Esophagus squamous epithelium (tissue), 5 donors: ENCODE measurements at places on chromosomes 13 and 19.

DNA sequence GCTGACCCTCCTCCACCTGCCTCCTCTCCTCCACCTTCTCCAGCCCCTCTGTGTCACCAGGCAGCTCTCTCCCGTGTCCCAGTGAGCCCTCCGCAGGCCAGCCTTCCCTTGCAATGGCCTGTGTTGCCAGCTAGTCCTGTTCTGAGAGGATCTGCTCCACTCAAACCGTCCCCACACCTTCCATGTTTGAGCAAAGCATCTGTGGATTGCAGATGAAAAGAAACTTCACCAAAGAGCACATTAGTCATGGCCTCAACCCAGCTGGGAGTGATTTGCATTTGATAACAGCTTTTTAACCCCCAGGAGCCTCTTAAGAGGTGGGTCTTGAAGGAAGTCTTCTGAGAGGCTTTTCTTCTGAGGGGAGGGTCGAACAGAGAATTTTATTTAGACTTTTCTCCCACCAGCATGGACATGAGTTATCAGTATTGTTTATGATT, 72.8 kb downstream of the COL4A2 start:
- no peak for DNase-seq

GRCh38 chr13:32246468-32246867, 68.7 kb downstream of the ZAR1L start:
- DNase-seq = no peak

GRCh38 chr13:32650705-32651311, 64.6 kb downstream of the PDS5B start:
- no peak for DNase-seq

GRCh38 chr19:16016226-16017137, 59.8 kb upstream of the TPM4 start:
- DNase-seq = no peak

- DNase-seq = no peak
Observed at GRCh38 chr13:106311004-106311403, 224.5 kb downstream of the EFNB2 start.

DNA sequence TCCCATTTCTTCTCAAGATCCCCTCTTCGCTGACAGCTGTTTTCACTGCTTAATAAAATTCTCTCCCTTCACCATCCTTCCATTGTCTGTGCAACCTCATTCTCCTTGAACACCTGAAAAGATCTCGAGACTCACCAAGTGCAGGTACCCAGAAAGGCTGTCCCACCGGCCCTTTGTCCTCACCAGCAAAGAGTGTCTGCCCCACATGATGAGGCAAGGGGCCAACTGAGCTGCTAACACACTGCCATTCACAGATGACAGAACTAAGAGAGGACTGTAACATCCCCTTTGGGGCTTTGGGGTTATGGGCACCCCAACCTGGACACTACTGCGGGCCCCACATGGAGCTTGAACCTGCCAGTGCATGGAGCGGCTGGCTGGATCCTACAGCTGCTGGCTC, 771.4 kb upstream of the MIR17HG start:
- DNase-seq = no peak

DNA sequence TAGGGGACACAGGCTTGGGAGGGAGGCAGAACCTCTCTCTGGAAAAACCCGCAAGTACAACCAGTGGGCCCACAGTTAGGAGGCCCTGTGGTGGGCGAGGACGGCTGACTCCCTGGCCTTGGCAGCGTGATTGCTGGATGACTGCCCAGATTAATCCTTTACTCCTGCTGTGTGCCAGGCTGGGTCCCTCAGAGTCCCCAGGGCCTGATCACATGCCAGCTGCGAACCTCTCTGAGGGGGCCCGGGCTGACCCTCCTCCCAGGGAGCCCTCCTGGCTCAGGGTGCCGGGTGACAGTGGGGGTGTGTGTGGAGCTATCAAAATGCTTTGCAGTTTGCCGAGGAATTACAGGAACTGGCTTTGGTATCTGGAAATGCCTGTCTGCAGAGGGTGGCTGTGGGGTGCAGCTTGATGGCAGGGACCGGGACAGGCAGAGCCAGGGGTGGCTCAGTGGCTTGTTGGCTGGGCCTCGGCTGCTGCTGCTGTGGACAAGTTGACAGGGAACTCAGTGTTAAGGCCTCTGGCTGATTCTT, 48.9 kb downstream of the DNM2 start:
- no peak for DNase-seq

GRCh38 chr13:100608906-100609305, 20.3 kb upstream of the GGACT start:
- no peak for DNase-seq

DNA sequence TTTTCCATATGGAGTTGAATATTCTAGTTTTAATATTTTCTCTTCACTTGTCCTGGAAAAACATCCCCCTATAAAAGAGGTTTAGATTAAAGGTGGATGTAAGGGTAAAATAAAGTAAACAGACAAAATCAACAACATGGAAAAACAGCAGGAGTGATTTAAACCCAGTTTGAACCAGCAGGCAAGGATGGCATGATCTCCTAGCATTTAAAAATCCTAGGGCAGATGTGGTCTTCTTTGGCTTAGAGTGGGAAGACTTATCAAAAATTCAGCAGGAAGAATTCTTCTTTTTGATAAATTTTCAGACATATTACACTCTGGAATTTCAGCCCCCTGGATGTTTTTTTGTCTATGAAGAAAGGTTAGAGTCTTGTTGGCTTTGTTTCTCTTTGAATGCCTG, 36.5 kb downstream of the CLEC17A start:
- DNase-seq = no peak

- DNase-seq = no peak
Observed at GRCh38 chr19:8638078-8638619, 7.7 kb downstream of the NFILZ start.

- DNase-seq = no peak
Observed at GRCh38 chr19:42816894-42817293, 51.4 kb upstream of the PSG8 start.

GRCh38 chr13:35470671-35471661, 5.5 kb downstream of the MAB21L1 start:
- no peak for DNase-seq

- DNase-seq = no peak
Observed at GRCh38 chr19:44684892-44685863, 13.8 kb upstream of the CEACAM16 start.

GRCh38 chr19:29088761-29089160, 124.2 kb downstream of the UQCRFS1 start:
- no peak for DNase-seq

- no peak for DNase-seq
Observed at GRCh38 chr13:112933649-112934048, 35.4 kb upstream of the MCF2L start.

GRCh38 chr13:59890054-59890453, 273.7 kb downstream of the DIAPH3 start:
- no peak for DNase-seq

DNA sequence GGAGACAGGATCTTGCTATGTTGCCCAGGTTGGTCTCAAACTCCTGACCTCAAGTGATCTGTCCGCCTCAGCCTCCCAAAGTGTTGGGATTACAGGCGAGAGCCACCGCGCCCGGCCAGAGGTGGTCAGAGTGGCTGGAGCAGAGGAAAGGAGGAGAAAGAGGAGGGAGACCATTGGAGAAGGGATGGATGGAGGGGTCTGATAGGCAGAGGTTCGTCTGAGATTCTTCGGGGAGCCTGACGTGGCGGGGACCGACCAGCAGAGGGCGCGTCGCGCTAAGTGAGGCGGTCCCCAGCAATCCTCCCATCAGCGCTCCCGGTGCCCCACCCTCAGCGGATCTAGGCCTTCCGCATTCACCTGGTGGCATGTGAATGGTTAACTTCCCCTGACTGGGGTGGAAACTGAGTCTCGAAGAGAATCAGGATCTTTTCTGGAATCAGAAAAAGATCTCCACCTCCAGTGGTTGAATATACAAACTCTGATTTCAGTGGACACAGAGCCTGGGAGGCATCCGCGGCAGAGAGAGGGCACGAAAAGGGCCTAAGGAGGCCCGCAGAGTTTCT, 8.8 kb downstream of the GTPBP3 start:
- DNase-seq = no peak

DNA sequence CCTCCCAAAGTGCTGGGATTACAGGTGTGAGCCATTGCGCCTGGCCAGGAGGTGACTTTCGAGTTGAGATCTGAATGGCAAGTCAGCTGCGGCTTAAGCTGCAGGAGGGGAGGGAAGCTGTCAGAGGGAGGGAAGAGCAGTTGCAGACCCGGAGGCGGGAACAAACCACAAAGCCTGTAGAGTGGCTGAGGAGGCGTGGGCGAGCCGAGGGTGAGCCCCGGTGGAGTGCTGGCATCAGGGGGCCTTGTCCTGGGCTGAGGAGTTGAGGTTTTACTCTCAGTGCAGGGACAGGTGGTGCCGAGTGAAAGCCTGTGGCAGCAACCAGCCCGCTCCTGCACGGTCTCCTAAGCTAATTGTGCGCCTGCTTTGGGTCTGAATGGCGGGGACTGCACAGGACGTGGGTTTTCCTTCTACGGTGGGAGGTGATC, 24.2 kb downstream of the PPP1R37 start:
- DNase-seq = no peak

GRCh38 chr13:40790154-40790616, 774 bp downstream of the SLC25A15 start:
- no peak for DNase-seq

GRCh38 chr13:45206340-45206739, 5.5 kb upstream of the KCTD4 start:
- DNase-seq = no peak

GRCh38 chr19:23241419-23241818, 8.8 kb downstream of the ZNF724 start:
- no peak for DNase-seq

DNA sequence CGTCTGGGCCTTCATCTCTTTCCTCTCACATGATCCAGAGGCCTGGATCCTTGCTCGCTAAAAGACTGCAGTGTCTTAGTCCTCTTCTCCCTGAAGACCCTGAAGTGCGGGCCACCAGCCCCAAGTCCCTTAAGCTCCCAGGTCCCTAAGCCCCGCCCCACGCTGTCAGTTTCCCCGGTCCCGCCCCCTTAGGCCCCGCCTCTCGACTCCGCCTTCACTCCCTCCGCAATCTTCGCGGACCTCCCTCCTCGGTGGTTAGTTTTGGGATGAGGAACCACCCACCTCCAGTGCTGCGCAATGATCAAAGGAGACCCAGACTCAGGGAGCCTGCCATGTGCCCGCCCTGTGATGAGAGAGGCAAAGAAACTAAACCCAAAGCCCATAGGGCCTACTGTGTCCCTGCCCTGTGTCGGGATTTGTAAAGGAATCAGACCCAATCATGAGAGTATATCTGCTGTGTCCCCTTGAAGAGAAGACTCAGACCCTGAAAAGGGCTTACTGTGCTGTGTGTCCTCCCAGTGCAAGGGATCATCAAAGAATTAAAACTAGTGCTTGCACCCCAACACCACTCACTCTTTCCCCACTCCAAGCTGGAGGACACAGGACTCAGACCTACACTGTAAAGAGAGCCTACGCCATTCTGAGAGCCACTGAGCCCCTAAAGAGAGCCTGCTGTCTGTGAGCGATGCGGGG, 3.0 kb upstream of the COX6B1 start:
- no peak for DNase-seq

DNA sequence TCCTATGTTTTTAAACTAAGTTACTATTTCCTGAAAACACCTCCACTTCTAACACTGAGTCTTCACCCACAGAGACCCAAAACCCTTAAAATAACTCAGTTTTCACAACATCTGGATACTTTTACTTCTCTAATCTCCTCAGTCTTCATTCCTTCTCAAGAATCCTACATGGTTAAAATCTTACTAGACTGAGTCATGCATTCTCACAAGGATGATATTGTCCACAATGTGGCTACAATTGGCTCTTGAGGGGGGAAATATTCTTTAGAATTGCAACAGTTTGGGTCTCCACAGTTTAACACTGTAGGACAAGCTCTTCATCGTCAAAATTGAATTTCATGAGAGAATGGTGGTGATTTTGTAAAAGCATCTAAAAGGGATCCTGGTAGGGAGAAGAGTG, 397.1 kb downstream of the SLITRK5 start:
- no peak for DNase-seq

DNA sequence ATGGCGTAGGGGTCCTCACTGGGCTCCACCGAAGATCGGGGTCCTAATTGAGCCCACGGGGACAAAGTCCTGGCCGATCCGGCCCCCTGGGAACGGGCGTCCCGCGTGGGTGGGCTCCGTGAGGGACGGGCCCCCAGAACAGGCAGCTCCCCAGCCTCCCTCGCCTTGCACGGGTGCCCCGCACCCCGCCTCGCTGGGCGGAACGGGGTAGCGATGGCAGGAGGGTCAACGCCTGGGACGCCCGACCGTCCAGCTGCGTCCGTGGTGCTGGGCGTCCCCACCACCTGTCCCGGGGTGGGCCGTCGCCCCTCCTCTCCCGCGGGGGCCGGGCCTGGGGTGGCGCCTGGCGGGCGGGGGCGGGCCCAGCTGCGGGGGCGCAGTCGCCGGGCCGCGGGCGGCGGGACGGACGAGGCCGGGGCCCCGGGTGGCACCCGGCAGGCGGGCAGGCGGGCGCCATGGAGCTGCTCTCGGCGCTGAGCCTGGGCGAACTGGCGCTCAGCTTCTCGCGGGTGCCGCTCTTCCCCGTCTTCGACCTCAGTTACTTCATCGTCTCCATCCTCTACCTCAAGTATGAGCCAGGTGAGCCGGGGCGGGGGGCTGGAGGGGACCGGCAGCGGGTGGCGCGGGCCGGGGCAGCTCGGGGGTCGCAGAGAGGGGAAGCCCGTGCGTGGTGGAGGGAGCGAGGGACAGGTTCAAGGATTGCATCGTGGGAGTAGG, at the start of gene TMEM38A:
Gene TMEM38A, plus strand, starts transcription at position 377 of the 717 bp plus-strand sequence. Its CDS starts 79 bp downstream, at position 456.
- no peak for DNase-seq

DNA sequence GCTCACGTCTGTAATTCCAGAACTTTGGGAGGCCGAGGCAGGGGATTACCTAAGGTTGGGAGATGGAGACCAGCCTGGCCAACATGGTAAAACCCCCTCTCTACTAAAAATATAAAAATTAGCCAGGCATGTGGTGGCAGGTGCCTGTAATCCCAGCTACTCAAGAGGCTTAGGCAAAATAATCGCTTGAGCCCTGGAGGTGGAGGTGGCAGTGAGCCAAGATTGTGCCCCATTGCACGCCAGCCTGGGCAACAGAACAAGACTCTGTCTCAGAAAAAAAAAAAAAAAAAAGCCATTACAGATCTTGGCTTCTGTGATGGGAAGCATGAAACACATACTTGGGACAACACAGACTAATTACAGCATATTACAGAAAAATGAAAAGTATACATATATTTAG, 1404.5 kb upstream of the SPRY2 start:
- DNase-seq = no peak

- DNase-seq = no peak
Observed at GRCh38 chr13:46607768-46608564, 55.0 kb downstream of the LRCH1 start.

GRCh38 chr13:74423434-74423833, 289.2 kb upstream of the KLF12 start:
- no peak for DNase-seq

- no peak for DNase-seq
Observed at GRCh38 chr13:26412936-26413716, 144.4 kb upstream of the WASF3 start.

DNA sequence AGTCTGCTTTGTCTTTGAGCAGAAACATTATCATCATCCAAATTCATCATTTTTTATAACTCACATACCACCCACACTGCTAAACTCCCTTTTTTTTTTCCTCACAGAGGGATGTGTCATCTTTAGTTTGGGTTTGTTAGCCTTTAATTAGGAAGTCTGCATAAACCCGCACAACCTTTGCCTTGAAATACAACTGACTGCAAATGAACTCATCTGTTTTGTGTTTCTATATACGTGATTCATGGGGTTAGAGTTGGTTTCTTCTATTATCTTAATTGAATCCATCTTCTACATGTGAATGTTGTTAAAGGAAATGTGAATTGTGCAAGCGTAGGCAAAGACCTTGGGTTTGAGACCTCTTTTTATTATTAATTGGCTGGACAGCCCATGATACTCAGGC, 102.7 kb downstream of the SLAIN1 start:
- DNase-seq = no peak
